Ovary (tissue), 10 donors: ENCODE measurements at places on chromosomes 7 and 10. TPM values are rescaled to one million over a fixed set of nuclear protein-coding genes. Genes with fewer than 3 reads are reported as not detected.
A peak's percentile ranks its signal among the peaks of the same experiment; 100 is the strongest.

GRCh38 chr10:29229258-29229705 lies 59.6 kb upstream of the LYZL1 start:
- DNase-seq = no peak

GRCh38 chr10:114709984-114710383 lies 51.9 kb upstream of the ABLIM1 start:
- no peak for DNase-seq

- no peak for DNase-seq
Measured at GRCh38 chr10:113549856-113550255, 3.0 kb upstream of the HABP2 start.

DNA sequence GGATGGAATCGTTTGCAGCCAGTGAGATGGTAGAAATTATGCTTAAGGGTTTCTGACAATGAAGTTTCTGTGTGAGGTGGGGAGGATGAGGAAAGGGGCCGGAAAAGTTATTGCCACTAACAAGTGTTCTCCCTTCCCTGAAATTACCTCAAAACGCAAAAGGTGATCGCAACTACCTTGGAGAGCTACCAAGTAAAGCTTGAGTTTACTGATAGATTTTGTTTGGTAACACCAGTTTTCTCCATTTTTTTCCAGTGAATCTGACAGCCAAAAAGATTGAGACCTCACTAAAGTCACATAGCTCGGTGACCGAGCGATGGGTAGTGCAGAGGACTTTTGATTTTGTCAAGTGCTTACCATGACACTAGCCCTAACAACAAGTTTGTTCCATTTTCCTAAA lies 1.6 kb downstream of the SUV39H2 start:
- DNase-seq = no peak

Gene CALCR
- 0.25 TPM for polyA plus RNA-seq

- peak; percentile 65 for DNase-seq
Measured at GRCh38 chr7:2805213-2805944, 38.7 kb downstream of the GNA12 start.

DNA sequence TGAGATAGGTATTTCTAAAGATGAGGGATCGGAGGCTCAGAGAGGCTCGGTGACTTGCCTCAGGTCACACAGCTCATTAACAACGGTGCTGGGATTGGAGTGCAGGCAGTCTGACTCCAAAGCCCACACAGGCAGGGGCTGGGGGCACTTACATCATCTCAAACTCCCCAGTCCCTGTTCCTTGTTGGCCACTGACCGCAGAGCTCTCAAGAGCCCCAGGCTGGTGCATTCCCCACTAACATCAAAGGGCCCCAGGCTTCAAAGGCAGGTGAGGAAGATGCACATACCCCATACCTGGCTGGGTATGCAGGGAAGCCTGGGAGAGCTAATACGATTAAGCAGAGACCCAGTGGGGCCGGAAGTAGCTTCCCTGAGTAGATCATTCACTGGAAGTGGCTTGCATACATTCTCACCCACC lies 13.7 kb upstream of the NODAL start:
- no peak for DNase-seq

DNA sequence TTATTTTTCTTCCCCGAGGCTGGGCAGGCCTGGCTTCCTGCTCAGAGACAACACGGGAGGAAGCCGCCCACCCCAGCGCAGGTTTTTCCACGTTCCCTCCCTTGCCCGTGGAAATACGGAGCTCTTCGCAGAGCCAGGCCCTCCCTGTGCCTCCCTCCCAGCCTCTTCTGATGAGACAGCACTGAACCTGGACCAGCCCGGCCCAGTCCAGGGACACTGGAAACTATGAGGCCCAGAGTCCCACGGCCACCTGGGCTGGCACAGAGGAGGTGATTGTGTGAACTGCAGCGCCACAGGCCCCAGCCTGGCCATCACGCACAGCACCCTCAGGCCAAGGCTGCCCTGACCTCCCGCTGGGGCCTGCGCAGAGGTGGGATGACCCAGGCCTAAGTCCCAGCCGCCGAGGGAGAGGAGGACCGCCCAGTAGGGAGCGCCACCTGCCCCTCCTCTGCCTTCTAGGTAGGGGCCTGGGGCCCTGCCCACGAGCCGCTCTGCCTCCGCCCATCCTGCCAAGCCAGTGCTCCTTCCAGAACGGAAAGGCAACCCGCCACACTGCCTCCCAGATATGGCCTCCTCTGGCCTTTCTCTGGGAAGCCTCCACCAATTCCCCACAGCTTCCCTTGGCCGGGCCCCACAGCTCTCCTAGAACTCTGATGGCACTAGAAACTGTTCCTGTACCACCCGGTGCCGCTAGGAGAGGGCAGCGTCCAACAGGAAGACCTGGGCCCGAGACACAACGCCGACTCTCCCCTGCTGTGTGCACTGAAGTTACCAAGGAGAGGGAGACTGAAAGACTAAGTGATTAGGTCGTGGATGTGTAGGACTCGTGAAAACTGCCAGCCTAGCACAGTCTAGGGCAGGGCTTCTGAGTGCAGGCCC lies 57.2 kb downstream of the PROSER2 start:
- DNase-seq = no peak

DNA sequence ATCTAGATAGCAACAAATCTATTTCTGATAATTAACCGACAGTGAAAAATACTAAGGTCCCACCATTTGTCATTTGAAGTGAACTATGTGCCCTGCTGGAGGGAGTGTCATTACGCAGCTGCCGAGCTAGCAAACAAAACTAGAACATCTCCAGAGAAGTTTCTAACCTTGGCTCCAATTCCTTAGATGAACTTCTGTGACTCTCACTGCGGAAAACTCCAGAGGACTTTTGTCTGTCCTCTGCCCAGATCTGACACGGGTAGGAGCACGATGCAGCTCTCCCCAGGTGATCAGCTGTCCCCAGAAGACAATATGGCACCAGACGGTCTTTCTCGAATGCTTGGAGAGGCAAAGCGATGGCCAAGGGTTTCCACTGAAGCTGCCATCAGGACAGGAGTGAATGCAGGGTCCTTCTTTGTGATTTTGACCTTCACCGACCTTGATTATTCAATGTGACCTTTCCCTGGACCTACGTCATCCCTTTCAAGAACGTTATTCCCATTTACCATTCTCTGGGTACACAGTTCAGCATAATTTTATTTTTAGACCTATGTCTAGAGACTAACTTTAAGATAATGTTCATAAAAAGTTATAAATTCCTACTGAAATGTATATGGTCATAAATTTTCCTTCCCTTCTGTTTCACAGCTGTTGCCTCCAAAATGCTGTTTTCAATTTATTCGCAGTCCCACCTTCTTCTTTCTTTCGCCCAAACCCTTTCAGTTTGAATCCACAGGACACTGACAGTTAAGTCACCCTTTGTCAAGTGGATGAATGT lies 116.7 kb upstream of the C7orf33 start:
- no peak for DNase-seq

Gene TMEM196
- 0.02 TPM for polyA plus RNA-seq

Gene WDR37
- 12.8 TPM for polyA plus RNA-seq

GRCh38 chr7:44081266-44081748 lies 1.0 kb downstream of the POLM start:
- DNase-seq = no peak

GRCh38 chr10:101724446-101724845 lies 29.5 kb upstream of the FBXW4 start:
- no peak for DNase-seq

DNA sequence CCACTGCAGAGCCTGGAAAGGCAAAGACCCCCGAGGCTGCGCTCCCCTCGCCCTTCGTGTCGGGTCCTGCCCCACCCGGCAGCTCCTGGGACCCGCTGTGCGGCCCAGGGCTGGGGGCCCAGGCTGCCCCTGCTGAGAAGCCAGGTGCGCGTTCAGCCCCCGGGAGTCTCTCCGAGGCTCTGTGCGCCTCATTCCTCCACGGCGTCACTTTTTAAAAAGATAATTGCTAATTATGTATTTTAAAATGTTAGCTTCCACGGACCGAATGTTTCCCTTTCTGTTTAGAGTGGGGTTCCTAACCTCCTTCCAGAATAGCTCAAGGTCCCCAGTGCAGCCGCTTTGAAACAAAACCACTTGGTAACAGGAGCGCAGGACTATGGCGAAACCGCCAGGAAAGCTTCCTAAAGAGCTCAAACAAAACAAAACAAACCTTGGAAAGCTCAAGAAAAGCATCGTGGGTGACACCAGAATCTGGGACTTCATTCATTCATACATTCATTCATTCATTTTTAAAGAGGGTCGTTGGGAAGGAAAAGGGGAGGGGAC lies 45.6 kb downstream of the PDIA4 start:
- DNase-seq = peak; percentile 59

- DNase-seq = no peak
Measured at GRCh38 chr10:121171825-121172787, 320.9 kb downstream of the WDR11 start.

DNA sequence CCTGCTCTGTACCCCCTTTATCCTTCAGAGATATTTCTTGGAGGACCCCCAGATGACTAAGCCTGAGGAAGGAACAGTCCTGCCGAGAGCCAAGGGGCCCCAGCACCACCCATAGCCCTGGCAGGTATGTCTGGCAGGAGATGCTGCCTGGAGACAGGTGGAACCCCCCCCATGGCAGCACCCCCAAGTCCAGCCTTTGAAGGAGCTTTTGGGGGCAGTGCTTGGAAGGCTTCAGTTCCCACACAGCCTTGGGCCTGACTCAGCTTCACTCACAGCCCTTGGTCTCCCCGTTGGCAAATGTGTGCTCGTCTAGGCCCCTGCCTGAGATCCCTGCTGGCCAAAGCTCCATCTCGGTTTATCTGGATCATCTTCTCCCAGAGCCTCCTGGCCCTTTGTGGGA lies 23.0 kb upstream of the PCBD1 start:
- no peak for DNase-seq

- DNase-seq = no peak
Measured at GRCh38 chr7:80231707-80232106, 97.1 kb downstream of the GNAI1 start.

- DNase-seq = no peak
Measured at GRCh38 chr10:120011359-120012130, 119.0 kb downstream of the SEC23IP start.

Gene RPEL1
- not detected for polyA plus RNA-seq
